T-helper 22 cell (primary cell): ENCODE measurements at places on chromosomes 12 and 14.

- no peak for DNase-seq
These were observed 69.6 kb upstream of the AEBP2 start for GRCh38 chr12:19369691-19370148.

GRCh38 chr12:124920353-124920935 lies 6.0 kb upstream of the UBC start:
- no peak for DNase-seq

GRCh38 chr12:15088105-15088504 lies 115.3 kb downstream of the PDE6H start:
- DNase-seq: peak; percentile 3

GRCh38 chr14:23801766-23802165 lies 151.8 kb upstream of the DHRS4 start:
- no peak for DNase-seq

- DNase-seq: no peak
These were observed 95.1 kb downstream of the CAND1 start for GRCh38 chr12:67364228-67364627.

- DNase-seq: no peak
These were observed 30.4 kb upstream of the BEGAIN start for GRCh38 chr14:100617410-100618317.

DNA sequence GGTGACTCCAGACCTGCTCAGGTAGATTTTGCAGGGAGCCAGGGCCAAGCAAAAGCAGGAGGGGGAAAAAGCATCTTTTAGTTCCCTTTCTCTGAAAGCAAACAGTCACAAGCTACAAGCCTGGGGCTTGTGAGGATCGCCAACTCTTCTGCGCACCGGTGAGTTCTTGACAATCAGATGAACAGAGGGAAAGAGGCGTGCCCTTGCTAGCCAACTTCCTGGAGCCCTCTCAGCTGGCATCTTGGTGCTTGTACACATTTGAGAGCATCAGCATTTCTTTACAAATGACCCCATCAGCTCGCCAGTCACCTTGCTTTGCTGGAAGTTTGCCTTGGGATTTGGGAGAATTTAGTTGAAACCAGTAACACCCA lies 55.5 kb downstream of the ZNF664 start:
- no peak for DNase-seq

GRCh38 chr14:23539248-23540140 lies 12.1 kb downstream of the ZFHX2 start:
- no peak for DNase-seq

DNA sequence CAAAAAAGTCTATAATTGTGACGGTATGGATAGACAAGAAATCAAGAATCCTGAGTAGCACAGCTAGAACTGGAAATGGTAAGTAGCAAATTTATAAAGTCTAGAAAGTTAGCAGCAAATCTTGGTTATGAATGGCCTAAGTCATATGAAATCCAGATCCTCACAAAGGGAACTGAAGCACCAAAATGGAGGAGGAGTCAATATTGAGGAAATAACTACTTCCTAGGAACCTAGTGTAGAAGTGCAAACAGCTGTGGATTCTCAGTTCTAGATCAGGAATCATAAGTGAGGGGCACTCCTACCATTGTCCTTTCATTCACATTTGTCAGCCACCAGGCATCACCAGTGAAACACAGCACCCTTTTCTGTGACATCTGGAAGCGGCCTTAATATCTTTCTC lies 202.2 kb upstream of the DCN start:
- no peak for DNase-seq

DNA sequence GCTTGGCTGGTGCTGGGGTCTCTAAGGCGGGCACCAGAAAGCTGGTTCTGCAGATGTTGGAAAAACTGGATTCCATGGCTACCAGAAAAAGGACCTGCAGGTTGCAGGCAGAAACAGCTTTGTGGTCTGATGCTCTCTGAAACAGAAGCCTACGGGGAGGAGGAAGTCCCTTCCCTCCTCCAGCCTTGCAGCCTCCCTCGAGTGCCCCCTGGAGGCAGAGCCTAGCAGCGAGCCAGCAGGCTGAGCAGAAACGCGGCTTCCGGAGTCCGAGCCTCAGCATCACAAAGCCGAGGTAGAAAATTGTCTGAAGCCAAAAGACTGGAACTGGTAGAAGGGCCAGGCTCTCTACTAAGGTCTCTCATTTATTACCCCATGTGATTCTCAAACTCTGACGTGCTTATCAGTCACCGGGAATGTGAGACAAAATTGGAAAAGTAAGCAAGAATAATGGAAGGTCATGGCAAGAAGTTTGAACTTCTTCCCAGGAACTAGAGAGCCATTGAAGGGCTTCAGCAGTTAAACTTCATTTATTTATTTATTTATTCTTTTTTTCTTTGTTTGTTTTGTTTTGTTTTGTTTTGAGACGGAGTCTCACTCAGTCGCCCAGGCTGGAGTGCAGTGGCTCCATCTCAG lies 82.2 kb upstream of the CPSF6 start:
- DNase-seq: peak; percentile 66

DNA sequence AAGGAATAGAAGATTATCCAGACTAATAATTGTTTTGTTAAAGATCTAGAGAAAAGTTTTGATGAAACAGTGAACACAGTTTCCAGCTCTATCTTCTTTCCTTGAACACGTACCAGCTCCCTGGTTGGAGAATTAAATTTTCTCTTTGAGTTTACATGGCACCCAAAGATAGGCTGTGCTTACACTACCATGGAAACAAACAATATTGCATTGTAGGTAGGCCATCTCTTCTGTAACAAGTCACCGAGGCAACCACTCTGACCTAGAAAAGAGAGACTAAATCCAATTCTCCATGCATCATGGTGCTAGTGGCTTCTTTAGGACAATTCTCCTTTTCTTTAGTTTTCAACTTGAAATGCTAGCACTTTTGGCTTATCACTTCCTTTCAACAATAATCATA lies 9.9 kb downstream of the BMAL2 start:
- DNase-seq: no peak

DNA sequence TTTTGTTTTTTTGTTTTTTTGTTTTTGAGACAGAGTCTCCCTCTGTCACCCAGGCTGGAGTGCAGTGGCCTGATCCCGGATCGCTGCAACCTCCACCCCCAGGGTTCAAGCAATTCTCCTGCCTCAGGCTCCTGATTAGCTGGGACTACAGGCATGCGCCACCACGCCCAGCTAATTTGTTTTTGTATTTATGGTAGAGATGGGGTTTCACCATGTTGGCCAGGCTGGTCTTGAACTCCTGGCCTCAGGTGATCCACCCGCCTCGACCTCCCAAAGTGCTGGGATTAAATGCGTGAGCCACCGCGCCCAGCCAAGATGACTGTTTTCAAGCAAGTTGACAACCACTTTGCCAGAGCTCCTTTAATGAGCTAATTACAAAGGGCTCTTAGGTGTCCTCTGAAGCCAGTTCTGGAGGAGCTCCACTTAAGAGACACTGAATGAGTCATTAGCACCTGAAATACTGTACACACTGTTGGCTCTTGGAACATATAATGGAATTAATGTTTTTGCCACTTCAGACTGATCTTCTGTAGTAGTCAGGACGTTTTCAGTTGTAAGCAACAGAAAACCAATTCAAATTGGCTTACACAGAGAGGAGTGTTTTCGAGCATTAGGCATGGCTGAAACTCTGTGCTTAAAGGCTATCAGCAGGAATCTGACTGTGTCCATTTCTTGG lies 55.4 kb upstream of the MED13L start:
- DNase-seq: no peak

DNA sequence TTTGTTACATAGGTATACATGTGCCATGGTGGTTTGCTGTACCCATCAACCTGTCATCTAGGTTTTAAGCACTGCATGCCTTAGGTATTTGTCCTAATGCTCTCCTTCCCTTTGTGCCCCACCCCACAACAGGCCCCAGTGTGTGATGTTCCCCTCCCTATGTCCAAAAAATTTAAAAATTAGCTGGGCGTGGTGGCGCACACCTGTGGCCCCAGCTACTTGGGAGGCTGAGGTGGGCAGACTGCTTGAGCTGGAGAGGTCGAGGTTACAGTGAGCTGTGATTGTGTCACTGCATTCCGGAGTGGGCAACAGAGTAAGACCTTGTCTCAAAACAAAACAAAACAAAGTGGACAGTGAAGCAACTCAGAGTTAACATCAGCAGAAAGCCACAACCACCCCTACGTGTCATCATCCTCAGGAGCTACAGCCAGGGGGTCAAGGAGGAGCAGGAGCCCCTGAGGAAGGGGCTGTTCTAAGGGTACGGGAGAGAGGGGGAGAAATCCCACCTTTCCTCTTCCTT lies 36.8 kb upstream of the SGPP1 start:
- DNase-seq: no peak

DNA sequence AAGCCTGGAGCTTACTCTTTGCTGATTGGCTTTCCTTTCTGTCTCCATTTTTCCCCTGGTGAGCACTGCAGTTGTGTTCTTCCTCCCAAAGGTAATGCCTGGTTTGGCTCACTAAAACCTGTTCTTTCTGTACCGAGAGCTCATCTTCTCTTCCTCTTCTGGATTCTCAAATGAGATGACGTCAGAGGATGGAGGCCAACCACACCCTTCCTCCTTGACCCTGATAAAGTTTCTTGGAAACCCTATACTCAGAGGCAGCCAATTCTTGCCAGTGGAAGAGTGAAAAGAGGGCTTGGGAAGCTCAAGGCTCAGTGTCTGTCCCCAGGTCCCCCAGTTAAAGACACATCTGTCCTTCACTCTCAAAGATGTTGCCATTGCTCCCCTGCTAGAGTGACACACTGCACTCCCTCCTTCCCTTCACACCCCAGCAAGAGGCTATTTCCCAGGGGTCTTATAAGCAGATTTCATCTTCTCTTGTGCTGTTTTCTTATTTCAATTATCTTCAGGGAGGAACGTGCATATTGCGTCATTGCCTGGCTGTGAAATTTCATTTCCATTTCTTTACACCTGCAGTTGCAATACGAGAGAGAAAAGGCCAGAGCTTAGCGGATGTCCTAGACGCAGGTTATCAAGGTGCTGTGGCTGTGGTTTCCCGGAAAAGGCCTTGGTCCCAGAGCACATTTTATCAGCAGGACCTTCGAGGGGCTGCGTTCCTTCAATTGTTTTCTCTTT lies 27.3 kb downstream of the NTF3 start:
- no peak for DNase-seq

GRCh38 chr14:103801459-103801858 lies 45.9 kb downstream of the PPP1R13B start:
- DNase-seq: no peak

DNA sequence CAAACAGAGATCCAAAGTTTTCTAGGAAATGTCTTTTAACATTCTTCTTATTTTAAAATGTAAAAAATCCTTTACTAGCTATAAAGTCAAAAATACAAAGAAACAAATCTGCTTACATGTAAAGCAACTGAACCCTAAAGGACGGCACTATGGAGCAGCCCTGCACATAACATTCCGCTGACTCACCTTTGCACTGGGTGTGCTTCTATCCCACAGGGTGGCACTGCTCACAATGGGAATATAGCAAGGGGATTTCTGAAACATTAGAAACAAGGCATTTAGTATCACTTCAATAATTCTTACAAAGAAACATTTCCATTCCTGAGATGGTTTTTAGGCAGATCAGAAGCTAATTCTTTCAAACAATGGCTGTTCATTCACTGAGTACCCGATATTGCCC lies 94.3 kb downstream of the C12orf42 start:
- DNase-seq: no peak

DNA sequence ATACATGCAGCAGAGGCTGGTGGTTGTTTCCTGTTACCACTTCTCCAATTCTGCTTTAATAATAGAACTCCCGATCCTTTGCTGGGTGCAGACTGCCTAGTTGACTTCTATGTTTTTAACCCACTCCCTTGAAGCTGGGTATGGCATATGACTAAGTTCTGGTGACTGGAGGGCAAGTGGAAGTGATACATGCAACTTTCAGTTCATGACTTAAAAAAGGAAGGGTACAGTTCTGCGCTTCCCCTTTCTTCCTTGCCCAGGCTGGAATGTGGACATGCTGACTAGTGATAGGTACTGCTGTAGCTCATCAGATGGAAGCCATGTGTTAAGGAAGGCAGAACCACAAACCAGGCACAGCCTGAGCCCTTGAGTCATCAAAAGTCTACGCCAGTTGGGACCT lies 2.4 kb upstream of the A2M start:
- DNase-seq: no peak

- no peak for DNase-seq
These were observed 37.8 kb upstream of the ITPR2 start for GRCh38 chr12:26870491-26871419.

DNA sequence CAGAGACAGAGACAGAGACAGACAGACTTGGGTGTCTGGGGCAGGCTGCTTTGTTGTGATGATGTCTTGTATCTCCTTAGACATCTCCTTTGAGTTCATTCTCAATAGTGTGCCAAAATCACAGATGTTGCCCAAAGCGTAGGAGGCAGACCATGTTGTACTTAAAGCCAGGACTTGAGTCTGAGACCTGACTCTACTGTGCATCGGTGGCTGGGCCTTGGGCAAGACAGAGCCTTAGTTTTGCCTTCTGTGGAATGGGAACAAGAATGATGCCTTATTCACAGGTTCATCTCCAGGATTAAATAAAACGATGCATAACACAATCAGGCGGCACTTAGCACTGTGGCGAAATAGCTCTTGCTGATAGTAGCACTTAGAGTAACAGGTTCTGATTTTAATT lies 230.3 kb downstream of the AACS start:
- DNase-seq: no peak

- no peak for DNase-seq
These were observed 8.8 kb downstream of the ALDH2 start for GRCh38 chr12:111775205-111776193.

- no peak for DNase-seq
These were observed 25.4 kb downstream of the SLC35E3 start for GRCh38 chr12:68771223-68771925.

GRCh38 chr12:127455347-127456265 lies 811.4 kb upstream of the TMEM132C start:
- no peak for DNase-seq

GRCh38 chr12:80189241-80189640 lies 89.9 kb downstream of the OTOGL start:
- no peak for DNase-seq

DNA sequence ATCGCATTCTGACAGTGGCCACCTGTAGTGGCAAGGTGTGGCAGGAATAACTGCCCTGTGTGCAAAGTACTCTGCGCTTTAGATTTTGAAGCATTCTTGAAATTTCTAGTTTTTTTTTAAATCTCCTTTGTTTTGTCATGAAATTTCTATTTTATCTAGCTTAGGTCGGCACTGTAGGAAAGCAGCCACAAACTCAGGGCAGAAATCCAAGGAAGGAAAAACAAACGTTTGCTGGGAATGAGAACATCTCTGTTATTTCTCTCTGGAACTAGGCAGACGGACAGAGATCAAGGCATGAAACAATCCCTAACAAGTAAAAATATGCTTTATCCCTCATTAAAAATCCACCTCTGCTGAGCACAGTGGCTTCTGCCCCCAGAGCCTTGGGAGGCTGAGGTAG lies 1.3 kb upstream of the NR2C1 start:
- no peak for DNase-seq

DNA sequence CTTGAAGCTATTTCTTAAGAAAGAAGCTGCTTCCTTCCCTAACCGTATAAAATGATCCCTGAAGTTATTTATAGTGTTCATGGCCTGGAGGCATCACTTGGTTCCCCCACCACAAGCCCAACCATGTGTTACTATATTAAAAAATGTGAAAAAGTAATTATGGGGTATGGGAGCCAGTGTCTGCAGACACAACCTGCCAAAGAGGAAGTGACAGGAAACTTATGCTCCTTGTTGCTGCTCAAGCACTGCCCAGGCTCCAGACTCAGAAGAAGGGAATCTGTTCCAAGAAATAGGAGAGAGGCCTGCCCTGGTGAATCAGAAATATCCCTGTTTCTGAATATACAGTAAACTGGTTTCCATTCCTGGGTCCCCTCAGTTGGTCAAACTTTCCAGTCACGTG lies 217.2 kb upstream of the BMP4 start:
- DNase-seq: no peak

- DNase-seq: no peak
These were observed 63.3 kb downstream of the ACSS3 start for GRCh38 chr12:81141217-81141616.
